ENCODE measurements at places on chromosomes 5 and 9.
A peak's percentile ranks its signal among the peaks of the same experiment; 100 is the strongest.

DNA sequence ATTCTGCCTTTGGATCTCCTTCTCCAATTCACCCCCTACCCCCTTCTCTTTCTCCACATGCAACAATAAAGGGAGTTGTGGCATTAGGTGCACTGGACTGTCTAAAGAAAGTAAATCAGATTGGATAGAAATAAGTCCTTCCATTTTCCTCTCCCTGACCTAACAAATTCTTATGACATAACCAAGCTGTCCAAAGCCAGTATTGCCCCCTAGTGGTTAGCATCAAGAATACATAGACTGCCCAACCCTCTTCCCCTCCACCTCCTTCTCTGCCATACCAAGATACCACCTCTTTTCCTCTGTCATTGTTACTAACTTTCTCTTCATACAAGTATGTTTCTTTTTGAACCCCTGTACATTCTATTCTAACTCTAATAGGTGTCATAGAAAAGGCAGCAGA lies 45.7 kb downstream of the PPARGC1B start:
- DNase-seq = no peak

- DNase-seq = no peak
These were observed 37.3 kb upstream of the CTSV start for GRCh38 chr9:97076238-97076637.

DNA sequence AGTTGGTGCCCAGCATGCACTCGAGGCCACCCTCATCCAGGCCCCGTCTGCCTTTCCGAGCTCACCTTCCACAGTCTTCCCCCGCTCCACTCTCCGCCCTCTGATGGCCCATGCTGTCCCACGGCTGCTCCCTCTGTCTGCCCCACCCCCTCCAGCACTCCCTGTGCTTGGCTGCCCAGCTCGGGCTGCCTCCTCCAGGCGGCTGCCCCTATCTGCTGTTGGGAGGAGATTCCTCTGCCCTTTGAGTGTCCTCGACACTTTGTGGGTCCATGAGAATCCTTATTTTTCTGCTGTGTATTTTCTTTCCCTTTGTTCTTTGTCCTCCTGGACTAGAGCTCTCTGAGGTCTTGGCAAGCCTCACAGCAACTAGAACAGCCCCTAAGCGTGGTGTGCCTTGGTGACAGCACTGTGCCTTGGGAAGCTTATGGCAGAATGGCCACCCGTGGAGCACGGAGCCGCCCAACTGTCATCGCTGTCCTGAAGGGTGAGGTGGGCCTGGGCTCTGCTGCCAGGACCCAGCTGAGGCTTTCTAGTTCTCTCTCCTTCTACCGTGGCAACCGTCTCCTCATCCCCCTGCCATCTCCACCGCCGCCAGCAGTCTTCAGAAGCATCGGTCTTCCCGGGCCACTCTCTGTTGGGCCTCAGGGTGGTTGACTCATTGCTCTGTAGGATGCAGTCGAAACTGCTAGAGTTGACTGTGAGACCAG lies 5.2 kb downstream of the NTMT1 start:
- no peak for DNase-seq

DNA sequence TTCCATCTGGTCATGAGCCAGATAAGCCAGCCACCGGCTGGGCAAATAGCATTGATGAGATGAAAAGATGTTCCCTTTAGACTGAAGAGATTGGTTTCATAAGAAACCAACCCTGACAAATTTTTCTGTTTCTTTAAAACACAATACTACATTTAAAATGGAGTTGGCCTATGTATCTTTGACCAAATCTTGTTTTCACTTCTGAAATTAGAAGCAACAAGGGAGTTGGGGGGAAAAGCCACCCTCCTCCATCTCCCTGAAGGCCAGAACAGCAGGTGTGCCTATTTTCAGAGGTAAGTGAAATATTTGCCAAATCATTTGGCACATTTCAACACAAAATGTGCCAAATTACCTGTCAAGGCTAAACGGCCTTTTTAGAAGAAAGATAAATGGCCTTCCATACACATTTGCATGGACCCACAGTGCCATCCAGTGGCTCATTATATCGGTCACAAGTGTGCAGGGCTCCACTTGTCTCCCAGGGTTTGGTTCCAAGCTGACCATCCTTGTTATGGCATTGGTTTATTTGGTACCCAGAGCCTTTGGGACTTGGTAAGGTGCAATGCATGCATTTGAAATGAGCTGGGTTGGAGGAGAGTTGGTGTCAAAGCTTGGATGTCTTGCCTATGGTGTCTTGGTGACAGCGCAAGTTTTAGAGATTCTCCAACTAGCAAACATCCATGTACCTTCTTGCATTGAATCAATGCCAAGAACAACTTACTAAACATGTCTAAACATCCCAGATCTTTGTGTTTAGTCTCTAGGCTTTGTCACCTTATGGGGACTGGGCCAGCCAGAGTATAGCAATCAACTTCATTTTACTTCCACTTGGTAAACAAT lies 372.0 kb upstream of the KIF2A start:
- DNase-seq = peak; percentile 84

- no peak for DNase-seq
These were observed 5.7 kb upstream of the EXOC3 start for GRCh38 chr5:437281-437771.

DNA sequence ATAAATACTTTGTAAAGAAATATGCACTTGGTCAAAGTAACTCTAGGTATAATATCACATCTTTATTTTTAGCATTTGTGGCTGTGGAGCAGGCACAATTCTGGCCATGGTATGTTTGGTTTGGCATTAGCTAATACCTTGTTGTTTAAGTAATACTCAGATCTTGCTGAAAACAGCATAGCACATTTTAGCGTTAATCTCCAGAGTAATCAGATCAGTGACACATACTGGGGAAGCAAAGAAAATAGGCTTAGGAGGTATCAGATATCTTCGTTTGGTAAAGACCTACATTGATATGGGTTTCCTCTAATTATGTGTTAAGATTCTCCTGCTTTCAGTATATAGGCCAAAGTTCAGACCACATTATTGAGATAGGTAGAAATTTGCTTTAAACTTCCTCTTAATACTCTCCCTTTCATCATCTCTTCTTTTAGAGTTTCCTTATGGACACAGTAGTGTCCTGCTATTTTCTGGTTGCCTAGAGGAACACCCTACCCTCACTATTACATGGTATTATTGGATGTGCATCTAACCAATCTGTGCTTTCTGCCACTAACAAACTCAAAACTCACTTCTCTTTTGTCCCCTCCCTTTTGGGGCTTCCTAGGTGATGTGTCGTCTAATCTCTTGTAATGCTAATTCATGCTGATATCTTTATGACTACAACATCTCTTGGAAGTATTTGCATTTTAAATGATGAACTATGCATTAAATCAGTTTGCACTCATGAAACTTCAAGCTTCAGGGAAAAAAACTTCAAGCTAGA lies 437.3 kb upstream of the ADAMTSL1 start:
- no peak for DNase-seq

DNA sequence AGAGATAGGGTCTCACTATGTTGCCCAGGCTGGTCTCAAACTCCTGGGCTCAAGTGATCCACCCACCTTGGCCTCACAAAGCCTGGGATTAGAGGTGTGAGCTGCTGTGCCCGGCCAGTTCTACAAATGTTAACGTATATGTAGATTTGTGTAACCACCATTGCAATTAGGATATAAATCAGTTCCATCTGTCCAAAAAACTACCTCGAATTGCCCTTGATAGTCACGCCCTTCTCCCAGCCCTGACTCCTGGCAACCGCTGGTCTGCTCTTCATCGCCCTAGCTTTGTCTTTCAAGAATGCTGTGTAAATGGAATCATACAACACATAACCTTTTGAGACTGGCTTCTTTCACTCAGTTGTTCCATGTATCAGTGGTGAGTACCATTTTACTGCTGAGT lies 46.1 kb upstream of the PPARGC1B start:
- no peak for DNase-seq

DNA sequence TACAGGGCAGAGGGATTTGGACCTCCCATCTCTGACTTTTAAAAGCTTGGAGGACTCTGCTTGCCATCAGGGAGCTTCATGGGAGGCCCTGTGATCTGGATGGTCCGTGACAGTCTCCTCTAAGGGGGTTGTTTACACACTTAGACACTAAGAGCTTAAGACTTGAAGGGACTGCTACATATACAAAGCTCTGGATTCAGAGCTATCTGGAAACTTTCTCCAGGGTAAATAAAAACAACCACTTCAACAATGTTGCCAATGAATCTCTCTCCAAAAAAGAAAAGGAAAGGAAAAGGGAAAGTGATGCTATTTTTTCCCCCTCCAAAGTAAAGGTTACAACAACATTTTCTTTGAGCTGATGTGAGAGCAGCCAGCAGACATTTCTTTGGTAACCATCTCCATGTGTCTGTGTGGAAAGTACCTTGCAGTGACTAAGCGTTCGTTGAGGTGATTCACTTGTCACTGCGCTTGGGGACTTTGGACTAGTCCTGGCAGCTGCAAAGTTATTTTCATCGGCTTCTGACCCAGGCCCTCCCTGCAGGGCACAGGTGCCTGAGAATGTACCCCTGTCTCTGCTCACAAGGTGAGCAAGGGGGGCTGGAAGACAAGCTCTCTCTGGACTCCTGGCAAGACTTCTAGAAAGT lies 262.1 kb upstream of the KLF4 start:
- no peak for DNase-seq

GRCh38 chr5:118902656-118903438 lies 85.5 kb downstream of the DTWD2 start:
- DNase-seq = no peak

GRCh38 chr5:12854386-12854785 lies 950.1 kb upstream of the CTNND2 start:
- DNase-seq = no peak

- no peak for DNase-seq
These were observed 2.5 kb downstream of the LRRC26 start for GRCh38 chr9:137167277-137167746.

GRCh38 chr5:4453655-4454054 lies 686.5 kb upstream of the ADAMTS16 start:
- no peak for DNase-seq

DNA sequence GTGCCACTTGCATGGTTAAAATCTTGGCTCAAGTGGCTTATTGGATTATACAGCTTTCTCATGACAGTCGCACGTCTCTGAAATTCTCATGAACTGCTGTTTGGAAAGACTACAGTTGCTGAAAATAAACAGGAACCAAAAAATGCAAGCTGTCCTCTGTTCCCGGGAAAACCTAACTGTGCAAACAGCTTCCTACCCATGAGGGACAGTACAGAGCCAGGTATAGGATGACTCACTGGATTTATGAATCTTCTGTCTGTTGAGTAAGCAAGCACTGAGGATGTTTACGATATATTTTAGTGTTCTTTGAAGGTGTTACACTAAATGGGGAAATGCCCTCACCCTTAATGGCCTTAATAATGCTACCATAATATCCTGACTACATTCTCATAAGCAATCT lies 380.3 kb upstream of the TNC start:
- DNase-seq = no peak

DNA sequence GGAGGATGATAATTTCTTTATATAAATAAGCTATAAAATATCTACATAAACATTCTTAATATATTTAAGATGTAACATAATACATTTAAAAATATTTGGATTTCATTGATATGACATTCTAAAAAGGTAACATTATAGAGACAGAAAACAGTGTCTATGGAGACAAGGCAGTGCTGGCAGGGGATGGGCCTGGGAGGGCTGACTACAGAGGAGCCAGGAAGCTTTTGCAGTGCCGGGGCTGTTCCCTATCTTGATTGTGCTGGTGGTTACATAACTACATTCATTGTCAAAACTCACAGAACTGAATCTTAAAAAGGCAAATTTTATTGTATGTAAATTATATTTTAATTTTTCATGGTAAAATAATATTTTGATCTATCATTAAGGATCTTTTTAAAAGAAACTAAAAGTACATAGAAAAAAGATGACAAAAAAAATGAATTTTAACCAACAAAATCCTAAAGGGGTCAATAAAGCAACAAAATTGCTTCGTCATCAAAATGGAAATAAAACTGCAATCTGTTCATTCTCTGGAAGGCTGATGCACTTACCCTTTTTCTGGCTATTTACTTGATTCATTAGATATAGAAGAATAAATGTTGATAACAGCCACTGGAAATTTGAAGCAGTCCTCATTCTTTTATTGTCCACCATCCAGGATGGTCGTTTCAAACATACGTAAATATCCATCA lies 26.3 kb downstream of the LIFR start:
- no peak for DNase-seq

DNA sequence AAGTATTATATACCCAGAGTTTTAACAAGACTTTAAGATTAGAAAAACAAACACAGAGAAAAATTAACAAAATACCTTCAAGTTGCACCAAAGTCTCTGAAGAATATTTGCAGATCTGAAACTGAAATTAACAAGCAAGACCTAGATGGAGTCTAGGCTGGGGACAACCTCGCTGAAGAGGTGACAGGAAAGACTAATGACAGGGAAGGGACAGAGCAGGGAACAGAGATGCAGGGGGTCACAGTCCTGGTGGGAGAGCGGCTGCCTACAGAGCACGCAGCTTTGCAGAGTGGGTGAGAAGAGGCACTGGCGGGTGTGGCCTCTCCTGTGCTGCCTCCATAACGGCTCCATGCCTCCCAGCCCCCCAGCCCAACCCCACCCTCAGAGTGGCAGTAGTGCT lies 13.5 kb downstream of the RETREG1 start:
- DNase-seq = no peak

- no peak for DNase-seq
These were observed 6.7 kb downstream of the SLC23A1 start for GRCh38 chr5:139376364-139376763.

GRCh38 chr9:135826188-135826545 lies 81.2 kb downstream of the CAMSAP1 start:
- no peak for DNase-seq

- DNase-seq = no peak
These were observed 270.6 kb downstream of the IRX2 start for GRCh38 chr5:2480871-2481270.

DNA sequence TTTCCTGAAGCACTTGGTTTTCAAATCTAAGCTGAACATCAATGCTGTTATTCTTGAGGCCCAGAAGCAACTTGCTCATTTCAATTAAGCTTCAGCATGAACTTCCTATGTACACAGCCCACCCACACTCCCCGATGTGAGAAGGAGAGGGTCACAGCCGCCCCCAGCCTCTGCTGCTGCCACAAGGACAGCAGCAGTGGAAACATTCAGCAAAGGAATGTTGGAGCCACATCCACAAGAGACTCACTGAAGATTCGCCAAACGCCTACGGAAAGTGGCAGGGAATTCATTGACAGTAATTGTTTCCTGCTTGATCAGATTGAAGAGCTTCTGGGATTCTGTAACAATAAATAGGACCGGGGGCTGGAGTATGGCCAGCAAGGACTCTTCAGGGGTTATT lies 2.9 kb downstream of the TGFBI start:
- DNase-seq = no peak

GRCh38 chr9:124869986-124870560 lies 8.1 kb downstream of the ARPC5L start:
- DNase-seq = no peak
